ENCODE measurements at places on chromosomes 1 and 21. TPM values are rescaled to one million over a fixed set of nuclear protein-coding genes. Genes with fewer than 3 reads are reported as not detected.
A peak's percentile ranks its signal among the peaks of the same experiment; 100 is the strongest.

The ALX3 gene
- not detected for total RNA-seq

The NECAP2 gene
- total RNA-seq: 80.5 TPM

GRCh38 chr1:3535732-3536131 is 75.6 kb downstream of the MEGF6 start:
- DNase-seq: no peak

- no peak for DNase-seq
These were observed 114.9 kb downstream of the DENND1B start for GRCh38 chr1:197660389-197660788.

- no peak for DNase-seq
These were observed 76.6 kb downstream of the NDUFS5 start for GRCh38 chr1:39102537-39103327.

- DNase-seq: no peak
These were observed 11.4 kb upstream of the KIAA1614 start for GRCh38 chr1:180901076-180901990.

GRCh38 chr1:152980676-152981075 is 3.2 kb upstream of the SPRR1A start:
- DNase-seq: no peak

The OVAAL gene
- not detected for total RNA-seq

The CCDC24 gene
- 3.4 TPM for total RNA-seq

The OR2T4 gene
- not detected for total RNA-seq

- DNase-seq: no peak
These were observed 121.3 kb upstream of the JUN start for GRCh38 chr1:58905126-58905490.

The CELSR2 gene
- total RNA-seq: 2.7 TPM

DNA sequence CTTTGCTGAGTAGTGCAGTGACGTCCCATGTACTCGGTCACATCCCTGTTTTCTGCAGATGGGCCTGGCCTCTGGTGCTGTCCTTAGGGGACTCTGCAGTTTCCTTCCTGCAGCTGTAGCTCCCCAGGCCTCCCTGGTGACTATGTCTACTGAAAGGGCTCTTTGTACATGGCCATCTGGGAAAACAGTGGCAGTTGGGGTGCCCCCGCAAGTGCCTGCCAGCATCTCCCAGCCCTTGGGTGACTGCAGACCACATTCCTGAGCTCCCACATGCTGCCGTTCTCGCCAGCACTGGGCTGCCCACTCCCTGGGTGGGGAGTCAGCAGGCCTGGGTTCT is 37.5 kb upstream of the KCNA10 start:
- DNase-seq: no peak

DNA sequence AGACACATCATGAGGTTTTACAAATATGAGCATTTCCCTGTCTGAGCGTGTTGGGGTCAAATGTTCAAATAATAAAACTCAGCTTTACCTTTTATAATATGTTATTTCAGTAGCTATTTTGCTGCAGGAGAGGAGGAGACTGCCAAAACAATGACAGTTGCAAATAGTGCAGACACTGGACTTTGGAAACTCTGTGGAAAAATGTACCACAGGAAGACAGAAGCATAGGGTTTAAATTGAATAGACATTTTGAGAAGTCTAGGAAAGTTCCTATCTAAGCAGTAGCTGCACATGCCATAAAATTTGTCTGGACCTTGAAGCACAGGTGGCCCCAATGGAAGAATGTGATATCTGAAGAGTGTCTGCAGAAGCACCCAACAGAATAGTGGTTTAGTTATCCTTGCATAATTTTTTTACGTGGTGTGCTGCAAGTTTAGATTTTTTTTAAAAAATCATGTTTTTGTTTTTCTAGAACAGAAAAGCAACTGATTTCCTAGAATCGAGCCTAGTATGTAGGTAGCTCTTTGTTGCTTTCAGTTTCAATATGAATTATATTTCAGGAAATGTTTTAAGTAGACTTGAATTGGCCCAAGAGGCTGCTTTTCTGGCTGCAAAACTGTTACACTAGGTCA is 14.0 kb upstream of the GBP5 start:
- no peak for DNase-seq

DNA sequence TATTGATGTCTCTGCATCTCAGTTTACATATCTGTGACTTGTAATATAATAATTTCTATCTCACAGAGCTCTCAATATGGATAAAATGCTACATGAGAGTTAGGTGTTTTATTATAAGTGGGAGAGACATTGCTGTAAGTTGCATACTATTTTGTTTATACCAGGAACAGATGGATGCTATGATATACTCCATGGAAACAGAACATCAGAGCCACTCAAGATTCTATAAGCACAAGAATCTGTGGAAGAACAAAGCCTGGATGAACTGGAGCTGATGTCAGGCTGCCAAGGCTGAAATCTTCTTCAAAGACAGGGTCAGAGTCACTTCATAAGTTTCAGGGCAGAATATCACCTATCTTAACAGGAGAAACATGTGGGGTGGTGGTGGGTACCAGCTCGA is 30.2 kb downstream of the DUSP10 start:
- no peak for DNase-seq

GRCh38 chr1:26290122-26290881 is 10.4 kb downstream of the SH3BGRL3 start:
- DNase-seq: no peak

The SELE gene
- not detected for total RNA-seq

DNA sequence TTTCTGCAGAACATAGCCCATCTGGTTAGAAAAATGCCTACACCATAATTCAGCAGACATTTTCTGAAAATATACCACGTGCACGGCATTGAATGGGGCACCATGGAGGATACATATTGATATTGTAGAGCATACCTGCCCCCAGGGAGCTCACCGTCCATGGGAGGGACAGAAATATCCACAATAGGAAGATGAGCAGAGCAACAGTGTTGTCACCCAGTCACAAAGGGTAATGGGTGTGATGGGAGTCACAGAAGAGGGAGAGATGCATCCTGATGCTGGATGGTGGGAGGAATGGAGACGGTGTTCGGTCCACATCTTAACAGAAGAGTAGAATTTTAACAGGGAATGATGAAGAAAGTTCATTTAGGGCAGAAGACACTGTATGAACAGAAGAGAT is 51.4 kb downstream of the ATP1A1 start:
- no peak for DNase-seq

GRCh38 chr21:29418813-29419212 is 120.1 kb downstream of the BACH1 start:
- no peak for DNase-seq

DNA sequence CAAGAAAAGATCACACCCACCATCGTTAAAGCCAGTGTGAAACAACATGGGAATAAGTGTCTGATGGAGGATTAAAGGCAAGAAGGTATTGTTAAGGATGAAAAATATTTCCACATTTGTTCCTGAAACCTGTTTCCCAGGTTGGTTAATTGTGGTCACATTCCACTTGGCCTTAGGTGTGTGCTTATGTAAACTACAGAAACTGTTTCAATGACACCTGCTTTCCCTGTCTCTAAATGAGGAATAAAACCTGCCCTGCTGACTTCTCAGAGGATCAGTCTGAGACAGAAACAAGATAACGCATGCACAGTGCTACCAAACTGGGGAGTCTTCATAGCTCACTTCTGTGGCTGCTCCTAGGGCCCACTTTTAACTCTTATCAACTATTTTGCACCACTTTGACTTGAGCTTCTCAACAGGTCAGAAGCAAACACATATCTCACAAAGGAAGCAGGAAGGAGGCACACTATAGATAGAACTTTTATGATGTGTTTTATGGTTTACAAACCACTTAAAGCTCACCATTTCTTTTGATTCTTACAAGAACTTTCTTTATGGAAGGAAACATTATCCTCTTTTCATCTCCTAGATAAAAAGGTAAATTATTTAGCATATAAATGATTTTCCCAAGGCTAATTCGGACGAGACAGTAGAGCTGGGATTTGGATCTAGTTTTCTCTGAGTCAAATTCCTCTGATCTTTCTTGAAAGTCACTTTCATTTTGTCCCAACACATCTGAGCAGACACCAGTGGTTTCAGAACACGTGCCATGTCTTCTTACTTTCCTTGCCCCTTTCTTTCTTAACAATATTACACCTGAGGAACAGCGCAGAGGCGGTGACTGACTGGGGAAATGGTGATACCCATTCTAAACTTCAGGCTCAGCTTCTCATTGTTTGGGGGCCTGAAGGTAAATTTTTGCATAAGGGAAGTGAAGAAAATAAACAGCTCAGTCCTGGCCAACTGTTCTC is 33.4 kb downstream of the CYP2J2 start:
- DNase-seq: peak; percentile 21

DNA sequence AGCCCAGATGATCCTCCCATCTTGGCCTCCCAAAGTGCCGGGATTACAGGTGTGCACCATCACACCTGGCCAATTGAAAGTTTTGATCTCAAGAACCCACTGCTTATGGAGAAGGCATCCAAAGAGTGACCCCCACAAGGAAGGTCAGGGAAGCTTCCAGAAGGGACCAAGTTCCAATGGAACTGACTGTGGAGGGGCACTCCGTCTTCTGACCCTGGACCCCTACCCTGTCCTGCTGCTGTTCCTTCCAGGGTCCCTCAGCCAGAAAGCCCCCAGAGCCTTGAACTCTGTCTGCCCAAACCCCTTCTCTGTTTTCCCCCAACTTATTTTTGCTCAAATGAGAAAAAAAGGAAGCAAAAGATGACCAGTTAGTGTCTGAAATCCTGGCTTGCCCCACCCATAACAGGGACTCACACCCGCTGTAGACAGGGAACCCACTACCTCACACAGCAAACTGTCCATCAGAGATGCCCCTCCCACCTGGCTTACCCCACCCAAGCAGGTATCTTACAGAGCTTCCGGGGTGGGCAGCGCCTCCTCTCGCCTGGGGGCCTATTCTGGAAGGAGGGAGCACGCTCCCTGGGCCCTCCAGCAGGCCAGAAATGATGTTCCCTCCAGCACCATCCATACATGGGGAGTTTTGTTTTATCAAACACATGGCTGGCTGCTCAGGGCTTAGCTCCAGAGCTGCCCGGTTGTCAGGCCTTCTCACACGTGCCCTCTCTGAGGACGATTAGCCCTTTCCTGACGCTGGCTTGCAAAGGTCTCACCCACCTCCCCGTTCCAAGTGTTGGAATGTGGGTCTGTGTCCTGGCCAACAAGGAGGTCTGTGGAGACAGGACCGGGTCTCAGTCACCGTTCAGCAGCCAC is 3.1 kb upstream of the WNT3A start:
- DNase-seq: no peak

The SPRR1B gene
- not detected for total RNA-seq

DNA sequence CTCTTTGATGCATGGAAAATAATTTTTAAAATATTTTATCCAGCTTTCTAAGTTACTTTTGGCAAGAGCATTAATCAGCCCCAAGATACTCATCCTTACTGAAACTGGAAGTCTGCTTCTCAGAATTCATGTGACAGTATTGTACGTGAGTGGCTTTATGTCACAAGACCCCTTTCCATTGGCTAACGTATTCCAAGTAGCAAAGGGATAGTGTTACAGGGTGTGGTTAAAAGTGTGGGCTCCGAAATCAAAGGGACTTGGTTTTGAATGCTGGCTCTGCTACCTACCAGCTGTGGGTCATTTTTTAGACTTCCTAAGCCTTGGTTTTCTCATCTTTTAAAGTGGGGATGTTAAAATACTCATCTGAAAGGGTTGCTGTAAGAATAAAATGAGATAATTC is 91.7 kb downstream of the RHOU start:
- DNase-seq: no peak

- DNase-seq: no peak
These were observed 289.2 kb upstream of the USP24 start for GRCh38 chr1:55504306-55504731.

The FNDC10 gene
- total RNA-seq: 2.9 TPM

DNA sequence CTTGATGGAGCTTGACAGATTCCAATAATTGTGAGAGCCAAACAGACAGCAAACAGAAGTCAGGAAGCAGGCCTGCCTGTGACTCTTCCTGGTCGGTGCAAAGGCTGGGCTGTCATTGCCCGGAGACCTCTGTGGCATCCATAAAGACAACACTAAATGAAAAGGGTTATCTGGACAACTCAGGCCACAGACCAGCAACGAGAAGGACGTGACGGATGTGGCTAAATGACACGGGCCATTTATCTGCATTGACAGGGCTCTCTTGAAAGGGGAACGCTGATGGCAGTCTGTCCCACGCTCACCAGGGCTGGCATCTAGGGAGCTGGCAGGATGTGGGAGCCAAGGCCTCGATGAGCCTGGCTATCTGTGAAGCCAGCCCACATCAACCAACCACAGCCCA is 35.0 kb downstream of the HMGB4 start:
- DNase-seq: no peak

The EDARADD gene
- 24.6 TPM for total RNA-seq

- no peak for DNase-seq
These were observed 26.6 kb upstream of the CD84 start for GRCh38 chr1:160605792-160606479.

DNA sequence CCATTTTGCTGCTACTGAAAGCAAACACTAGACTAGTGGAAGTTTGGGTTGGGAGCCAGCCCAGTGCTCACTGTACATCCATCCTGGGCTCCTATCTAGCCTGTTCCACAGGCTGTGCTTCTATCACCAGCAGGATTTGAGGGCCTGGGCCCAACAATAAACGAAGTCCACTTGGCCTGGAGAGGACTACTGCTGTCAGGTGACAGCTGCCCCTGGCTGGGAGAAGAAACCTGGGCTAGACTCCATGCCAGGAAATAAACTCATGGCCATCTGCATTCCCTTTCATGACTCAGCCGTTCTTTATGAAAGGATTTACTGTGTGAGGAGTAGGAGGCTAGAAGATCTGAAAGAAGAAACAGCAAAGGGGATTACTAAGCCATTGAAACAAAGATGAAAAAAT is 35.5 kb downstream of the COLGALT2 start:
- DNase-seq: no peak

GRCh38 chr1:21277180-21277579 is 13.1 kb downstream of the ECE1 start:
- no peak for DNase-seq

- no peak for DNase-seq
These were observed 11.2 kb upstream of the FCRL3 start for GRCh38 chr1:157711802-157712201.

DNA sequence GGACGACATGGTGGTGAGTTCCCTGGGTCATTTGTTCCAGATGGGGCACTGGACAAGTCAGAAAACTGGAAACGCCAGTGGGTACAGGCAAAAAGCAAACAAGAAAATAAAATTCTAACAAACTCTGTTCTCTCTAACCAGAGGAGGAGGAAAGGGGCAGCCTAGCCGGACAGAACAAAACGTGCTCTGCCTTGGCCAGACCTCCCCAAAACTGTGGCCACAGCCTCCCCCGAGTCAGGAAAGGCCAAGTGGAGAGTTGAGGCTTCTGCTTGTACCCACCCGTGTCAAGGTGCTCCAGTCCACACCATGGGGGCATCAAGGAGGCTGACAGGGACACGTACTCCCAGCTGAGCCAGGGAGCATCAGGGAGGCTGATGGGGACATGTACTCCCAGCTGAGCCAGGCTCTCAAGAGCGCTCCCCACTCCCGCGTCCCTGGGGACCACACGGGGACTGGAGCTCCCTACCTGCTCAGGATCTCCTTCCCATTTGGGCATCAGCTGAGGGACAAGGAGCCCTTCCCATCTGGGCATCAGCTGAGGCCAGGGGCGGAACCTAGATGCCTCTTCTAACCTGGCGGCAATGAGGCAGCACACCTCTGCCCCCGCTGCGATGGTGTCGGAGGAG is 154.8 kb upstream of the COL6A1 start:
- no peak for DNase-seq

- no peak for DNase-seq
These were observed 120.2 kb downstream of the ETS2 start for GRCh38 chr21:38925923-38926322.

GRCh38 chr21:40128891-40129290 is 261.7 kb downstream of the PCP4 start:
- DNase-seq: no peak

All from CD8-positive, alpha-beta memory T cell (primary cell).